ENCODE measurements at places on chromosomes 7 and 10.

DNA sequence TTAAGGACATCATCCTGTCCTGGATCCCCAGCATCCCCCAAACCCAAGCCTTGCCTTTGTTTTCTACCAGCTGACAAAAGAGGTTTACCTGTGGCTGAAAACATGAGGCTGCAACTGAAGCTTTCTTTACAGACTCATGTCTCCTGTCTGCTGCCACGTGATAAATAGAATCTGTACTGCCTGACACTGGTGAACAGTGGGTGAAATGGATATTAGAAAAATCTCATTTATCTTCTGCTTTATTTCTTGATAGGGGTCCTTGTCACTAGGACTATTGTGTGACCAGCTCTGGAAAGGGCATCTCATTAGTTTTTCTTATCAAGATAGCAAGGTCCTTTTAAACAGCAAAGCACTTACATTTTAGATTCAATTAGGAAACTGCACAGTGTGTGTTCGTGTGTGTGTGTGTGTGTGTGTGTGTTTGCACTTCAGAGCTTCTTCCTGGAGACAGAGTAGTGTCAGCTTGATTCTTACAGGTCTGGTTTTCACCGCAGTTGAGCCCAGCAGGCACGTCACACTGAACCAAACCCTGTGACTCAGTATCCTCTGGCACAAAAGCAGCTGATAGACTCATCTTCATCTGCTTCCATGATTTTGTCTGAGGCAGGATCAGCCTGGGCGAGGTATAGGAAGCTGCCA, 373.5 kb upstream of the CELF2 start:
- no peak for DNase-seq

DNA sequence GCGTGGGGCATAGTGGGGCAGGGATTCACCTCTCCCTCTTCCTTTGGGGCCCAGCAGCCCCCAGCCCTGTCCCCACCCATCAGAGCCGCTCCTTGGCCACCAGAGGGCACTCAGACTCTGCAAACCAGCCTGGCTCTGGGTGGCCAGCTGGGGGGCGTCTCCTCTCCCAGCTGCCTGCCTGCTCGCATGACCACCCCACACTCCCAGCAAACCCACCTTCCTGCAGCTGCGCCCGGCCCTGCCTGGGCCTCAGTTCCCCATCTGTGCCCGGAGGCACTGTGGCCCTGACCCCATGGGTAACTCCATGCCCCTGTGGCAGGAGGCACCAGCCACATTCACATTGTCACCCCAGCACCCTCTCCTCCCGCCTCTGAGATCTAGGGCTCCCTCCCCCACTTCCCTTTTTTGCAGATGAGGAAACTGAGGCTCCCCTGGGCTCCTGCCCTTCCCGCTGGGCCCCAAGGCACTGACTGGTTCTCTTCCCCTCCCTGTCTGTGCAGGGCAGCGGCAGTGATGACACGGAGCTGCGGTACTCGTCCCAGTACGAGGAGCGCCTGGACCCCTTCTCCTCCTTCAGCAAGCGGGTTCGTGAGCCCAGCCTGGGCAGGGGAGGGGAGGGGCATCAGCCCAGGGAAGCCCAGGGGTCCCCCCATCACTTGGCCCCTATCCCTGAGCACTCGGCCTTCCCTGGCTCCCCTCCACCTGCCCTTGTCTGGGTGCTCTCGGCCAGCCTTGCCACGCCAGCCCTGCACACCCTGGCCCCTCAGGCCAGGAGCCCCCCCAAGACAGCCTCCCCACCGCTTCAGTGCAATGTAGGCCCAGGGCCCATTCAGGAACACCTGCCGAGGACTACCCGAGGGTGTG, 6.9 kb upstream of the SH2B2 start:
- DNase-seq: peak; percentile 23

- DNase-seq: no peak
Observed at GRCh38 chr10:112624546-112625048, 177.6 kb downstream of the VTI1A start.

GRCh38 chr10:27328946-27329345, 88.3 kb upstream of the ACBD5 start:
- no peak for DNase-seq

GRCh38 chr10:43177595-43177994, 39.4 kb downstream of the CSGALNACT2 start:
- DNase-seq: no peak

DNA sequence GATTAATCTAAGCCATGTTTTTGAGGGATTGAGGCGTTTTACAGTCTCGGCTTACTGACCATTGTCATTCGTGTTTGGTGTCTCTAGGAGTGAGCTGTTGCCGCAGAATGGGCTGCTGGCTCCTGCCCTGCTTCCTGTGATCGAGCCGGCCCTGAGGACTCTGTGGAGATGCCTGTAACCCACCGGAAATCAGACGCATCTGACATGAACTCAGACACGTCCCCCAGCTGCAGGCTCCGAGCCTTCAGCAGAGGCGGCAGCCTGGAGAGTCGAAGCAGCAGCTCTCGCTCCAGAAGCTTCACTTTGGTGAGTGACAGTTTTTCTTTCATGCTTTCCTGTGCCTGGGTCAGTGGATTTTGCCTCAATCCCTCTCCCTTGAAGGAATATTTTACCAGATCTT, 28.8 kb downstream of the PROSER2 start:
- DNase-seq: no peak

DNA sequence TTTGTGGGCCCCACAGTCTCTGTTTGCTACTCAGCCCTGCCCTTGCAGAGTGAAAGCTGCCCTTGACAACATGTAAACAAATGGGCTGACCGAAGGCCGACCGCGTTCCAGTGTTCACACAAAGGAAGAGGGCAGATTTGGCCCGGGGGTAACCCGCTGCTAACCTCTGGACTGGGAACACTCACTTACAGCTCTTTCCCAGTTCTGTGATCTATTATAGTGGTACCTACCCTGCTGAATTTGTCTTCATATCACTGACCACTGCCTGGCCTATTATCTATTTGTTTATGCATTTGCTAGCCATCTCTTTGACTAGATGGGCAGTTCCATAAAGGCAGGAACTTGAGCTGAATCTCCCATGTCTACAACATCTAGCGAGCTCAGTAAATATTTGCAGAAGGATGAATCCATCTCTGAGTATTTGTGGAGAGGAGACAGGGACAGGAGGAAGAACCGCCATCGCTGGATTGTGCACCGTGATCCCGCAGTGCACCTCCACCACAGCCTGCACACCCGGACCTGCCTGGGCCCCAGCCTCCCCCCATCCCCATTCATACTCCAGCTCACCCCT, 15.2 kb downstream of the SLC29A3 start:
- DNase-seq: no peak

GRCh38 chr10:111445667-111446066, 368.8 kb downstream of the ADRA2A start:
- no peak for DNase-seq

DNA sequence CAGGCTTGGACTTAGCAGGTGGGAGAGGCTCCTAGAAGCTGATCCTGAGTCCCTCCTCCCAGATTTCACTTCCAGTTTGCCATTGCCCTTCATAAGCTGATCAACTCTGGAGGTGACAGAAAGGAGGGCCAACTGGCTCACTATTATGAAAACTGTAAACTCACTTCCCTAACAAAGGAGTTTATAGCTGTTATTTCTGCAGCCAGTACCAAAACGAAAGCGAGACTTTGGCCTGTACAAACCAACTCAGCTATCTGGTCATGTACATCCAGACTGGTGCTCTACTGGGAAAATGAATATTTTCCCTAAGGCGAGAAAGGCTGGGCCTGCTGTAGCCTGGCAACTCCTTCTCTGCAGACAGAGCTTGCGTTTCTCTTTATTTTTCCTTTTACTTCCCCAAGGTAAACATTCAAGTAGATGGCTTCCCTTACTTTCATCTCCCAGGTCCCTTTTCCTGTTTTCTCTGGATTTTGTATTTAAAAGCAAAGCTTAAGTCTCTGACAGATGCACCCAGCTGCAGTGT, 54.7 kb downstream of the GALNT17 start:
- no peak for DNase-seq

DNA sequence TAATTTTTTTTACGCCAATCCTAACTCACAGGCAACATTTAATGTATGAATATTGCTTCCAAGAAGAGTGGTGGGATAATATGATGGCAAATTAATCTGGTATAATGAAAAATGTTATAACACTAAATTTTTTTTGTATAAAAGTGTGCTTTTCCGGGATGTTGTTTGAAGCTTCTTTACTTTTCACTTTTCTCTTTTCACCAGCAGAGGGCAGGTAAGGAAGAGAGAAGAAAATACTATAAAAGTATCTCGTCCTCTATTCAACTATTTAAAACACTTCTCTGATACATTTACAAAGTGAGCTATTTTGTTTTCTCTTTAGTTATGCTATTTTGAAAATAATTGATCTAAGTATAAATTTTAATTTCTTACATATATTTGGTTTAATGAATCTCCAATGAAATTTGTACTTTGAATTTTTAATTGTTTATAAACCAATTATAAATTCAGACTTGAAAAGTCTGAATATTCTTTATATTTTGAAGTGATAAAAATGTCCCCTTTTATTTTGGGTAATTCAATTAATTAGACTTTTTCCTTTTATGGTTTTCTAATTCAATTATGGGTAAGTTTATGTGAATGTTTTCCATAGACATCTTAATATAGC, 20.7 kb upstream of the CFTR start:
- DNase-seq: no peak

- no peak for DNase-seq
Observed at GRCh38 chr10:80462981-80463741, 9.1 kb downstream of the TSPAN14 start.

DNA sequence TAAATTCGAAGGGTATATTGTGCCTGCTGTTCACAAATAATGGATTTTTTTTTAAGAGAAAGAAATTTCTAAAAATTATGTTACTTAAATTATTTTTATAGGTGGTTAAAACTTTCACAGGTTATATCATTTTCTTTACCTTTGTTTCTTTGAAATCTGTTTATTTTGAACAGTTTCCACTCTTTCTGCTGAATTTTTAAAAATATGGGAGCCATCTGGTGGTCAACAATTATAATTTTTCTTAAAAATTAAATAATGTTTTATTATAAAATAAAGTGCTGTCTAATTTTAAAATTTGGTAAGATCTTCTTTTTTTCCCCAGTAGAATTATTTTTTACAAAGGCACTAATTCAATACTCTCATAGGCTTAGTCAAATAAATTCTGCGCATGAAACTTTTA, 263.9 kb downstream of the ETV1 start:
- DNase-seq: no peak

DNA sequence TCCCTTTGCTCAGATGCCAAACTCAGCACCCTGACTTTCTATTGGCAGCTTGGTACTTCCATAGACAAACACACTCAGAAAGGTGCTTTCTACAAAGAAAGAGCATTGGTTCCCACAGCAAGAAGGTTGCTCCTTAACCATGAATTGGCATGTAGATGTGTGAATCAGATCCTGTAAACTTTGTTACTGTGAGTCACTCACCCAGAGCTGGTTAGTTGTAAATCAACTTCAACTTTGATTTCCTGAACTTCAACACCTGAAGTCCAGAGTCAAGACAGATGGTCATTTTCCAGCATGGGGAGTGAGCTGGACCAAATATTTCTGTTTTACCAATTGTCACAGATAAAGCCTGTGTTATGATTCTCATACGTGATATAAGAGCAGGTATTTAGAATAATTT, 797.2 kb downstream of the TNS3 start:
- no peak for DNase-seq

GRCh38 chr10:1631282-1631681, 106.0 kb downstream of the ADARB2 start:
- DNase-seq: no peak

DNA sequence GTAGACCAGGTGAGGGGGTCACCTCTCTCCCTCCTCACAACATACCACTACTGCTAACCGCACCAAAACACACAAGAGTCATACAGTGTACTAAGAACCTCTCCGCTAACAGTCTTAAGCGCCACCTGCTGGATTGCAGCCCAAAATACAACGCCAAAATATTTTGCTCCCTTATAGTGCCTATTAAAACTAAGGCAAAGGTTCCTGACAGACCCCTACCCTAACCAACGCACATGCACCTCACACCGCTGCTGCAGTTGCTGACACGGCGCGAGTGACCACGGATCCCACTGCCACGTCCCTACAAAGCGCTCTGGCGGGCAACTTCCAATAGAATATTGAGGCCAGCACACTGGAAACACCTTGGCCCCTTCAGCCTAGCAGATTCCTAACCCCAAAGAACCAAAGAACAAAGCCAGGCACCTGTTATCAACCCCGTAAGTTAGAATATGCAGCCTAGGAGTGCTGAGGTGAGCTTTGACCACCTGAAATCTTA, 563.6 kb upstream of the SEMA3D start:
- DNase-seq: no peak

- DNase-seq: no peak
Observed at GRCh38 chr7:23811540-23811939, 101.5 kb downstream of the STK31 start.

DNA sequence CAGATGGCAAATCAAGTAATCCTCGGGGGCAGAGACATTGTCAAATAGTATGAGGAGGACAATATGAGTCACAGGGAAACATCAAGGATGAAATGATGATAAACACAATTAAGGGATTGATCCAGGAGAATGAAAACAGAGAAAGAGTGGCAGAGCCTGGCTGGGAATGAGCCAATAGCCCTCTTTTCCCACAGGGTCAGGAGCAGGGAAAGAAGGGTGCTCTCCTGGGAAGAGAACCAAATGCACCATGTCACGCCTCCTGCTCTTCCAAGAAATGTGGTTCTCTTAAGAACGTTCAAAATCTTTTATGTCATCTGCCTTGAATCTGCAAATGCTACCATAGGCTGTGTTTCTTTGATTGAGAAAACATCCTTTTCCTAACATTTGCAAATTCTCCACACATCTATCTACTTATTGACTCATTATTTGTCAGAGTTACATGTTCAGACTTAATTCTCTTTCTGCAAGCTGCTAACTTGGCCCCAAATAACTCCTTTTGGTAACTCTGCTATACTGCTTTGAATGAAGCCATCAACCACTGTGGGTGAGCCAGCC, 50.6 kb downstream of the HIPK2 start:
- no peak for DNase-seq

GRCh38 chr7:44914992-44915607, 29.8 kb upstream of the PURB start:
- DNase-seq: peak; percentile 24

DNA sequence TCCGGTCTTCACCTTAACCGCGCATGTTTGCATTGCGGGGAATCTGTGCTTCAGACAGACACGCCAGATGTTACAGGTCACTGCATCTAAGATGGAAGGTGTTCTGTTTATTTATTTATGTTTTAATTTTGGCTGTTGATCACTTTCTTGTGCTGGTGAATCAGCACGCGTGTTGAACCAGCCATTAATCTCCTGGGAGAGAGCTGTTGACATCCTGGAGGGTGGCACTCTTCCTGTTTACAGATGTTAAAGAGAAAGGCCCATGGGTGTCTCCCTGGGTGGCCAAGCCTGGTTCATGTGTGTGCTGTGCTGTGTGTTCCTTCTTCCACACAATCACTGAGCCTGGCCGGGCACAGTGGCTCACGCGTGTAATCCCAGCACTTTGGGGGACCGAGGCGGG, 355.3 kb downstream of the PAXIP1 start:
- DNase-seq: no peak

DNA sequence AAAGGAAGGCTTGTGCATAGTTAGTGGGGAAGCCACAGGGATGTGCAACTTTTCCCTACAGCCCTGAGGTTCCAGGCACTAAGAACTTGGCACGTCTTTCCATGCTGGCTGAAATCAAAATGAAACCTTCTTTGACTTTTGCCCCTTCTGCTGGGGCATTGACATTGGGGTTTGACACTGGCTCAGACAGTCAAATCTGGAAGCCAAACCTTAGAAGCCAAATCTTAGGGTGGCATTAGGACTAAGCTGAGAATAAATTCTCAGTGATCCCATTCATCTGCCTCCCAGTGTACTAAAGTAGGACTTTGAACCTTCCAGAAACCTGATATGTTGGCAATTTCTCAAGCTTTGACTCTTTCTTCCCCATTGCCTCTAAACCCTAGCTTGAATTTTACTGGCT, 31.3 kb upstream of the INSYN2A start:
- DNase-seq: no peak
